ENCODE measurements at places on chromosomes 11 and 22. TPM values are rescaled to one million over a fixed set of nuclear protein-coding genes. Genes with fewer than 3 reads are reported as not detected.

The XBP1 gene
- 60.2 TPM for polyA plus RNA-seq

The CELSR1 gene
- 1.9 TPM for polyA plus RNA-seq

The GAS2L1 gene
- polyA plus RNA-seq: 3.9 TPM

GRCh38 chr22:43173566-43173965, 13.4 kb downstream of the TTLL12 start:
- peaks cover 5% of the 10 kb centered on the region for H3K36me3 ChIP-seq
- H3K4me3 ChIP-seq: no peak overlapping the region

DNA sequence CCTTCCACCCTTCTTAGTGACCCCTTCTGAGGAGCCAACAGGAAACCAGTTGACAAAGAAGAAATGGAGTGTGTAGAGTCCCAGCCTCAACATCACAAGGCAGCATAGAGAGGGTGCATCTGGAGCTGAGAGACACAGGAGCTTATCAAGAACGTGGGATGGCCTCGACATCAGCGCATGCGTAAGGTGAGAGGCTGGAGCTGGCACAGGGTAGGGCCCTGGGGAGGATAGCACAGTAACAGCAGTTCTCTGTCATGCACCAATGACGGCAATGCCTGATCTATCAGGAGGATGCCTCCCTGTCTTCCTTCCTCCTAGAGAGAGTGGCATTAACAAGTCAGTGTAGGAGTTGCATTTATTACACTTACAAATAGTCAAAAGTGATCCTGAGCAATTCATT, 426.1 kb downstream of the NTM start:
- no peaks in the 10 kb centered on the region for H3K27me3 ChIP-seq
- no peaks in the 10 kb centered on the region for H3K4me1 ChIP-seq
- H3K36me3 ChIP-seq: no peaks in the 10 kb centered on the region
- H3K4me3 ChIP-seq: no peak overlapping the region

DNA sequence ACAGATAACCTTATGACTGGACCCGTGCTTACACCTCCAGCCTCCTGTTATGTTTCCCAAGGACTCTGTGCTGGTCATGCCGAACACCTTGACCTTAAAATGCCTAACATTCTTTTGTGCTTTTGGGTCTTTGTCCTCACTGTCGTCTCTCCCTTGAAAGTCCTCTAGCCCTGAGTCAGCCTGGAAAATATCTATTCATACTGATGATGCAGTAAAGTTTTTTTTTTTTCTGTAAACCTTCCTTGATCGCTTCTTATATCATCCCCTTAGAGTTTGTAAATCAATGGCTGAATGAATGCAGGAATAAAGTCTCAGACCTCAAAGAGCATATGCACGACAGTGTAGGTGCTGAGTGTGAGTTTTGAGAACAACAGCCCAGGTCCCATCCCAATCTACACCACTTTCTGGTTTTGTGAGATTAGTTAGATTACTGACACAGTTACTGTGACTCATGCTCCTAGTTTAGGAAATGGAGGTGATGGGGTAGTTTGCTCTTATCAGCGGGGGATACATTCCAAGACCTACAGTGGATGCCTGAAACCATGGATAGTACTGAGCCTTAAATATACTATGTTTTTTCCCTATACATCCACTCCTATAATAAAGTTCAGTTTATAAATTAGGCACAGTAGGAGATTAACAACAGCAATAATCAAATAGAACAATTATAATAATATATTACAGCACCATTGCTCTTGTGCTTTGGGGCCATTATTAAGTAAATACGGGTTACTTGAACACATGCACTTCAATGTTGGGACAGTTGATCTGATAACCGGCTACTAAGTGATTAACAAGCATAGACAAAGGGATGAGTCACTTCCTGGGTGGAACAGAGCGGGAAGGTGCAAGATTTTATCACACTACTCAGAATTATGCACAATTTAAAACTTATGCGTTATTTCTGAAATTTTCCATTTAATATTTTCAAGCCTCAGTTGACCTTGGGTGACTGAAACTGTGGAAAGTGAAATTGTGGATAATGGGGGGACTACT, 8.6 kb downstream of the TCN1 start:
- no peaks in the 10 kb centered on the region for H3K27me3 ChIP-seq
- H3K4me3 ChIP-seq: no peak overlapping the region
- no peaks in the 10 kb centered on the region for H3K4me1 ChIP-seq
- H3K36me3 ChIP-seq: no peaks in the 10 kb centered on the region
- H3K27ac ChIP-seq: no peak overlapping the region
- peak; percentile 24 for DNase-seq

DNA sequence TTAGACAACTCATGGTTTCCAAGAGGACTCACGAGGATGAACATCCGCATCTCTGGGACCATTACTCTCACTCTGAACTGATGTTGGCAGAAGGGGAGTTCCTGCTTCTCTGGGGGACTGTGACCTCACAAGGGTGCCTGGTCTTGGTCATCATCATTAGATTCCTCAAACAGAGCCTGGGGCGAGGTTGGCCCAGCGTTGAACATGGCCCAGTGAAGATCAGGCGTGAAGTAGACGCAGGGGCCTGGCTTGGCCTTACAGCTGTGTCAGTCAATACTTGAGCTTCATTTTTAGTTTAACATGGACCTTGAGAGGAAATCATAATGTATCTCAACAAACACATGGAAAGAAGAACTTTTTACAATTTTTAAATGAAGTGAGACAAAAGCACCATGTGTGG, 617.1 kb downstream of the BRD1 start:
- peaks cover 3% of the 10 kb centered on the region for H3K27me3 ChIP-seq
- no peak for DNase-seq
- H3K4me1 ChIP-seq: no peaks in the 10 kb centered on the region
- no peak overlapping the region for H3K27ac ChIP-seq
- H3K4me3 ChIP-seq: no peak overlapping the region
- no peaks in the 10 kb centered on the region for H3K36me3 ChIP-seq

- H3K27ac ChIP-seq: no peak overlapping the region
- no peaks in the 10 kb centered on the region for H3K36me3 ChIP-seq
- no peak for DNase-seq
- H3K4me3 ChIP-seq: no peak overlapping the region
- H3K4me1 ChIP-seq: peaks cover 7% of the 10 kb centered on the region
These were observed 148.4 kb downstream of the ME3 start for GRCh38 chr11:86523738-86524619.

DNA sequence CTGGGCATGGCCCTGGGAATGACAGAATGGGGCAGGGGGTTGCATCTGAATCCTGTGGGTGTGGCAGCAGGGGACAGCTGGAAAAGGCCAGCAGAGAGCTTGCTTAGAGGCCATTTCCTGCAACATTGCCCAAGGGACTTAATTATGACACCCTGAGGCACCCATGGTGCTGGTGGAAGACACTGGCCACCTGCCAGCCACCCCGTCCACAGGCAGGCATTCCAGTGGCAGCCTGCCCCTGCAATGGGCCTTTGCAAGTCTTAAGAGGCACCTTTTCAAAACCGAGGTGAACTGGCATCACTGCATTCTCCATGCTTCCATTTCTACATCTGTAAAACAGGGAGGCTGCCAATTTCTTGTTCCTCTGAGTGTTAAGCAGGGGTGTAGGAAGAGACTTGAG, 21.6 kb upstream of the SUSD2 start:
- H3K4me1 ChIP-seq: no peaks in the 10 kb centered on the region
- H3K27ac ChIP-seq: no peak overlapping the region
- no peak for DNase-seq

DNA sequence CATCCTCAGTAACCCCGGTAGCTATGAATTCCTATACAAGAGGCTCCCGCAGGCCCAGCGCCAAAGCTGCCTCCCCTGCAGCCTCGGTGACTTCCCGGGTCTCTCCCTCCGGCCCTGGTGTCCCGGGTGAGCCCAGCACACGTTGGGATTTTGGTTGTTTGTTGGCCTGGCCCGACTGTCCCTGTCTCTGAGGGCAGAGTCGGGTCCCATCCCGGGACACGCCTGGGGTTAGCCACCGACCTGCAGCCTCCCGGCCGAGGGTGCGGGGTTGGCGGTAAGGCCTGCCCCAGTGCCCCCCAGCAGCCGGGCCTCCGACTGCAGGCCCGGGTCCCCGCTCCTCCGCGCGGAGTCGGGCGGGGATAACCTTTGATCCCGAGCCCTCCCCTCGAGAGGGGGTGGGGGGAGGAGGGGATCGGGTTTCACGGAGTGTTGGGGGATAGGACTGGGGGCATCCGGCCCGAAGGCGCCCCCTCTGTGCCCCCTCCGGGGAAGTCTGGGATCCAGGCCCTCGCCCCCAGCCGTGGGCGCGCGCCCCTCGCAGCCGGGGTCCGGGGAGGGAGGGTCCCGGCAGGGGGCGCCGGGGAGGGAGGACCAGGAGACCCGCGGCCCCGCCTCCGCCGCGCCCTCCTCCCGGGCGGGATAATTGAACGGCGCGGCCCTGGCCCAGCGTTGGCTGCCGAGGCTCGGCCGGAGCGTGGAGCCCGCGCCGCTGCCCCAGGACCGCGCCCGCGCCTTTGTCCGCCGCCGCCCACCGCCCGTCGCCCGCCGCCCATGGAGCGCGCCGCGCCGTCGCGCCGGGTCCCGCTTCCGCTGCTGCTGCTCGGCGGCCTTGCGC, at the start of gene FBLN1:
Gene FBLN1 (plus strand): TSS at position 669 of the 835 bp plus-strand sequence. CDS start 103 bp downstream, at position 772.
- H3K27ac ChIP-seq: peak within 1 kb of the TSS; percentile 59
- H3K4me3 ChIP-seq: peak within 1 kb of the TSS; percentile 56
- peaks cover 7% of the 10 kb centered on the region for H3K36me3 ChIP-seq
- H3K4me1 ChIP-seq: peaks cover 32% of the 10 kb centered on the region

DNA sequence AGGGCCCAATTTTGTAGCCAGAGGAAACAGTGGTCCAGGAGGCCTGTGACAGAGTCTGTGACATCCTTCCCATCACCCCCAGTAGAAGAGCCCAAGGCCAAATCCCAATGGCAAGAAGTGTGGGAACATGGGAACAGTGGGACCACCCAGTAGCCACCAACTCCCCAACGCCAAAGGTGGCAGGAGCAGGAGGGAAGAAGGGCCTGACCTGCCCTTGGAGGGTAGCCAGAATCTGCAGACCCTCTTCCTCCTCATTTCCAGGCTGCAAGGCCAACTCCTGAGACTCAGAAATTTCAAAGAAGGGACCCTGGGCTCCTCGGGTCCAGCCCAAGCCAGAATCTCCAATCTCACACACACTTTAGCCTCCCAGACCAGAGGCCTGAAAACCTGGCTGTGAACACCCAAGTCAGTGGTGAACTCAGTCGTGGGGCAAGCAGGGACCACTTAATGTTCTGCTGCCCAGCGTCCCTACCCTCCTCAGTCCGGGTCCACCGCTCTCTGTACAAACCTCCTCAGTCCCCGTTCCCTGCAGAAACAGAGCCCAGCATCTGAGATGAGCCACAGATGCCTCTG, 6.2 kb downstream of the RAB3IL1 start:
- no peak overlapping the region for H3K4me3 ChIP-seq
- H3K27ac ChIP-seq: peak overlapping the region; percentile 8
- peaks cover under 1% of the 10 kb centered on the region for H3K27me3 ChIP-seq
- no peak for DNase-seq
- peaks cover 13% of the 10 kb centered on the region for H3K4me1 ChIP-seq

The NLRP14 gene
- polyA plus RNA-seq: 0.97 TPM

The CRYBA4 gene
- not detected for polyA plus RNA-seq

DNA sequence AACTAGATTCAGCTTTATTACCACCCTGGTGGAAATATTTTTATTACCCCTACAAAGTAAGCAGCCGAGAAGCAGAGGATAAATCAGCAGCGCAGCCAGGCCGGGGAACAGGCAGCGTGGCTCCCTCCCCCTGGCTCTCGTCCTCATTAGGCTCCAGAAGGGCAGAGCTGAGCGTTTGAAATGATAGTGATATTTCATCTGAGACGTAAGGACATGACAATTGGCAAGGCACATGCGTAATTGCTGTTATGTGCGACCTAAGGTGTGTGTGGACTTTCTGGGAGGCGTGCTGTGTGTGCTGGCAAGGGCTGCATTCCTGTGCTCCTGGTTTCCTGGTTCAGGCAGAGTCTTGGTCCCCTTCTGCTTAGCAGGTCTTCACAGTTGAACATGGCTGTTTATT, 247.8 kb downstream of the TBC1D22A start:
- no peak overlapping the region for H3K27ac ChIP-seq
- DNase-seq: peak; percentile 50
- peaks cover 20% of the 10 kb centered on the region for H3K4me1 ChIP-seq
- H3K27me3 ChIP-seq: no peaks in the 10 kb centered on the region
- H3K36me3 ChIP-seq: no peaks in the 10 kb centered on the region

The CATSPERZ gene
- 0.58 TPM for polyA plus RNA-seq

The CARD16 gene
- polyA plus RNA-seq: 67.3 TPM

DNA sequence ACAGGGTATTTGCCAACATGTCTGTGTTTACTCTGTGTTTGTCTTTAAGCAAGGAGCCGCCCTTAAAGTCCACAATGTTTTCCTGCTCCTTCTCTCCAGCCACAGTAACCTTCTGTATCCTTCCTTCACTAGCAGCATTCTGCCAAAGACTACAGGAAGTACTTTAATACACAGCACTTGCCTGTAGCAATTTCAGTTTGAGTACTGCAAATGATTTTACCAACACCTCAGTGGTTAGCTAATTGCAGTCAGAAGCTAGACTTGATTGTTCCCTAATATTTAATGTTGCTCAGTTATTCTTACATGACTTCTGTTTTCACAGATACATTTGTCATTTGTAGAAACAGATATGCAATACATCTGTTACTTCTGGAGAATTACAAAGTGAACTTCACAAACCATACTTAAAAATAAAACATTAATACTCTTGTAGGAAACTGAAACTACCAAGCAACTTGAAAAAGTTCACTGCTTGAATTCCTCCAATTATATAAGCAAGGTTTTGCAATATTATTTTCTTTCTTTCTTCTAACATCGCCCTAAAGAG, 69.1 kb downstream of the FCHSD2 start:
- H3K4me1 ChIP-seq: no peaks in the 10 kb centered on the region
- DNase-seq: peak; percentile 63

- H3K4me3 ChIP-seq: no peak overlapping the region
- no peaks in the 10 kb centered on the region for H3K4me1 ChIP-seq
- H3K27ac ChIP-seq: no peak overlapping the region
- H3K27me3 ChIP-seq: no peaks in the 10 kb centered on the region
- H3K36me3 ChIP-seq: no peaks in the 10 kb centered on the region
These were observed 29.3 kb downstream of the FAT3 start for GRCh38 chr11:92253945-92254344.

DNA sequence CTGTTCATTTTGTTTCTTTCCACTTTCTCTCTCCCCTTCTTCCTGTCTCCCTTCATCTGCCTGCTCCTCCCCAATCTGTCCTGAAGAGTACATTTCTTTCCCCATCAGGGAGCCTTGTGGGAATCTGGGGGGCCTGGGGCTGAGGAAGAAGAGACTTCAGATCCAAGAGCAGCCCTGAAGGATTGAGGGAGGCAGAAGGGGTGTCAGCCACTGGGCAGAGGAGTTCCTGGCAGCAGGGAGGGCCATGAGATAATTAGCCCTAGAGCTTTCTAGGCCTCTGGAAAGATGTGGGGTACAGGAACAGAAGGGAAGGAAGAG, 24.4 kb upstream of the OAF start:
- no peak overlapping the region for H3K4me3 ChIP-seq
- DNase-seq: no peak
- H3K27ac ChIP-seq: peak overlapping the region; percentile 96
- peaks cover 21% of the 10 kb centered on the region for H3K4me1 ChIP-seq

The CNTF gene
- polyA plus RNA-seq: not detected

The SESN3 gene
- polyA plus RNA-seq: 3.6 TPM

The TMPRSS4 gene
- 117 TPM for polyA plus RNA-seq

Data from small intestine (tissue), 16 donors.